ENCODE measurements at places on chromosomes 3 and 15.
A peak's percentile ranks its signal among the peaks of the same experiment; 100 is the strongest.

GRCh38 chr15:68440136-68440535 lies 8.2 kb upstream of the ITGA11 start:
- DNase-seq = no peak

- no peak for DNase-seq
These were observed 58.8 kb downstream of the SMARCC1 start for GRCh38 chr3:47722859-47723258.

DNA sequence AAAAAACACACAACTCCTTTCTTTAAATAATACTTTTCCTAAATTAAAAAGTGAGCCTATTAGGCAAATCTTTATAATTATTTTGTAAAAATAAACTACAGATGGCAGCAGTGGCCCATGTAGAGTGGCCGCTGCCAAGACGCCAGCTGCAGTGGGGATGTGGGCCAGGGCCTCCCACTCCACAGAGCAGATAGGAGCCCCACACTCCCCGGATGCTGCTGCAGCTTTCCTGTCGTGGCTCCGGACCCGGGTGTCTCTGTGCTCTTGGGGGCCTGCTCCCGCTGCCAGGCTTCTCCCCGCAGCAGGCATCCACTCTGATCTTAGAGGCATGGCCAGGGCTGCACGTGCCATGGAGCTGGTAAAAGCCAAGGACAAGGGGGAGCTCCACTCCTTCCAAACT lies 67.5 kb downstream of the PROS1 start:
- DNase-seq = no peak

- DNase-seq = no peak
These were observed 7.3 kb downstream of the SHOX2 start for GRCh38 chr3:158098834-158099424.

DNA sequence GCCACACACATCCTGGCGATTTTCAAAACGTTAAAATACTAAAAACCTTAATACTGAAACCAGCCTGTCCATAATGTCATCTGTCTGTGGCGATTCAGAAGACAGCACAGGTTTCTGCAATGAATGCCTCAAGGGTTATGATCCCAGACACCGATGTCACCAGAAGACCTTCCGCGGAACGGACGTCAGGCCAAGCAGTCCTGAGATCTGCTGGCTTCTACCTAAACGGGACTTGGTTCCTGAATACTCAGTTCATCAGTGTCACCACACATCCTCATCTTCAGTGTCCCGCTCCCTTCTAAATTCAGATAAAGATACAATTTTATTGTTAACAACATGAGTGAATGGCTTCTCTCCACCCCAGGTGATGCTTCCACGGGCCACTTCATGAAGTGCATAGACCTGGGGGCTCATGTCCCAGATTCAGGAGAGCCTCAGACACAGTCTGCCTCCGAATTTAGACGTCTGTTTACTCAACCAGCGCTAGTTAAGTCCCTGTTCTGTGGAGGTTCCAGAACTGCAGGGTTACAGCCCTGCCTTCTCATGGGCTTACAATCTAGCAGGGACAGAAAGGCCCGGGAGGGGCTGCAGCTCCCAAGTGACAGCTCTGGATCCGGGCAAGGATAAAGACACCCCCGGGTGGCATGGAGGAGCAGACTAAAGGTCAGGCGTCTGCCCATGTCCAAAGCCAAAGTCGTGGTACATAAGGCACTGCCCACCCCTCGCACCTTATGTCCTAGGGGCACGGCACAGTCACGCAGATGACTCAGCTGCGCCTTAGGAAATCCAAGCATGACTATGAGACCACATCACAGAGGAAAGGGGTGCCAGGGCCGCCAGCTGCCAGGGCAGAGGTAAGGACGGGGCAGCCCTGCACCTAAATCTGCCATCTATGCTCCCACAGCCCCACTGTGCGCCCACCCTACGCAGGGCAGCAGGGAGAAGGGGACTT lies 75.9 kb downstream of the VGLL4 start:
- DNase-seq = no peak

DNA sequence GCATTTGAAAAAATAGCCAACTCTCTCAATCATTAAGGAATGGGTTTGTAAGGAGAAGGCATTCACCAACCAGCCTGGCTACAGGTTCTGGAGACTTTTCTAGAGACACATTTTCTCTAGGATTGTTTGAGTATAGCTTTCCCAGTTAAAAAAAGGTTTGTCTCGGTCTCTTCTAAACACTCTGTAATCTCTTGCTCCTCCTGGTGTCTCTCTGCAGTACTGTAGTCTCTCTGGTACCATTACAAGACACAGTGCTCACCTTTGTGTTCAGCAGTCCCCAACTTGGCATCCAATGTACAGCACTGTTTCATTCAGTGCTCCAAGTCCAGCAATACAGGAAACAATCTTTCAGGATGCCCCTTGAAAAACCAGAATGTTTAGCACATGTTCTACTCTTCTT lies 534.4 kb downstream of the ZNF385D start:
- DNase-seq = no peak

- no peak for DNase-seq
These were observed at the start of gene ZKSCAN7 for GRCh38 chr3:44554626-44555592. ZKSCAN7 (plus strand) TSS chr3:44555193; CDS start chr3:44557048, 1,855 bp downstream.

DNA sequence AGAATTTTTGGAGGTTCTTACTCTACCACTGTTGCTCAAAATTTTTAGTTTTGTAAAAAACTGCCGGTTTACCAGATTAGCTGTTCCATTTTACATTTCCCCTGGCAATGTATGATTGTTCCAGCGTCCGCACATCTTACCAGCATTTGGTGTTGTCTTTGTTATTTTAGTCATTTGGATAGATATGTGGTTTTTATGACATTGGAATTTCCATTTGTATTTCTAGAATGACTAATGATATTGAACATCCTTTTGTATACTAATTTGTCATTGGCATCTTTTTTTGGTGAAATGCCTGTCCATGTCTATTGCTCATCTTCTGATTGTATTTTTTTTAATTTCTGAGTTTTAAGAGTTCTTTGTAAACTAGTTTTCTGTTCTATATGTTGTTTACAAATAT lies 28.5 kb downstream of the LRRC28 start:
- no peak for DNase-seq

- DNase-seq = no peak
These were observed 8.6 kb downstream of the CLEC3B start for GRCh38 chr3:45034612-45035252.

- DNase-seq = no peak
These were observed 97.8 kb downstream of the LARS2 start for GRCh38 chr3:45486136-45486535.

- DNase-seq = no peak
These were observed 45.0 kb downstream of the ZNF860 start for GRCh38 chr3:32026593-32026992.

DNA sequence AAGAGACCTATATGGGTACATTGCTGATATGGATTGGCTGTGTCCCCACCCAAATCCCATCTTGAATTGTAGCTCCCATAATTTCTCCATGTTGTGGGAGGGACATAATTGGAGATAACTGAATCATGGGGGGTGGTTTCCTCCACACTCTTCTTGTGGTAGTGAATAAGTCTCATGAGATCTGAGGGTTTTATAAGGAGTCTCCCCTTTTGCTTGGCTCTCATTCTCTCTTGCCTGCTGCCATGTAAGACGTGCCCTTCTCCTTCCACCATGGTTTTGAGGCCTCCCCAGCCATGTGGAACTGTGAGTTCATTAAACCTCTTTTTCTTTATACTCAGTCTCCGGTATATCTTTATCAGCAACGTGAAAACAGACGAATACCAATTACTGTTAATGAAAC lies 5.0 kb upstream of the ARRDC4 start:
- DNase-seq = no peak

DNA sequence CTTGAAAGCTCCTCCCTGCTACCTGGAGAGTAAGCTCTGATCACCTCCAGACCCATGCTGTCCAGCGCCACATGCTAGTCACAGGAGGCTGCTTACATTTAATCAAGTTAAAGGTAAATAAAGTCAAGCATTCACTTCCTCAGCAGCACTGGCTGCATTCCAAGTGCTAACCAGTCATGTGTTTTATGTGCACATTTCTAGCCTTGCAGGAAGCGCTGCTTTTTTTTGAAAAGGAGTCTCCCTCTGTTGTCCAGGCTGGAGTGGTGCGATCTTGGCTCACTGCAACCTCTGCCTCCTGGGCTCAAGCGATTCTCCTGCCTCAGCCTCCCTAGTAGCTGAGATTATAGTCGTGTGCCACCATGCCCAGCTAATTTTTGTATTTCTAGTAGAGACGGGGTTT lies 279.2 kb downstream of the GABRG3 start:
- peak; percentile 4 for DNase-seq

DNA sequence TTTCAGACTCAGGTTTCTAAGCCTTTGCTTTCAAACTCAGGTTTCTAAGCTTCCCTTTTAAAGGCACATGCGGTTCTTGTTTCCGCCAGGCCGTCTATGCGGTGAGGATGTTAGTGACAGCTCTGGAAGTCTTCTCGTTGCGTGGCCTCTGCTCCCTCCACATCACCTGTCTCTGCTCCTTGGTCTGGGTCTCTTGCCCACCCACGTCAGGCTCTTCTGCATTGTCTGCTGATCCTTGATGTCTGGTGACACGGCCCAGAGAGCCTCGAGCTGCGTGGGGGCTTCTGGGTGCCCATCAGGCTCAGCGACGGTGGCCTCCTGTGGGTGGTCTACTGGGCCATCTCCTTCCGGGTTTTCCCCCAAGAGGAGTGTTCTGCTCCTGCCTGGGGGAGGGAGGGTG lies 30.5 kb downstream of the KLF13 start:
- DNase-seq = no peak

GRCh38 chr15:59200560-59200959 lies 6.1 kb upstream of the LDHAL6B start:
- no peak for DNase-seq

DNA sequence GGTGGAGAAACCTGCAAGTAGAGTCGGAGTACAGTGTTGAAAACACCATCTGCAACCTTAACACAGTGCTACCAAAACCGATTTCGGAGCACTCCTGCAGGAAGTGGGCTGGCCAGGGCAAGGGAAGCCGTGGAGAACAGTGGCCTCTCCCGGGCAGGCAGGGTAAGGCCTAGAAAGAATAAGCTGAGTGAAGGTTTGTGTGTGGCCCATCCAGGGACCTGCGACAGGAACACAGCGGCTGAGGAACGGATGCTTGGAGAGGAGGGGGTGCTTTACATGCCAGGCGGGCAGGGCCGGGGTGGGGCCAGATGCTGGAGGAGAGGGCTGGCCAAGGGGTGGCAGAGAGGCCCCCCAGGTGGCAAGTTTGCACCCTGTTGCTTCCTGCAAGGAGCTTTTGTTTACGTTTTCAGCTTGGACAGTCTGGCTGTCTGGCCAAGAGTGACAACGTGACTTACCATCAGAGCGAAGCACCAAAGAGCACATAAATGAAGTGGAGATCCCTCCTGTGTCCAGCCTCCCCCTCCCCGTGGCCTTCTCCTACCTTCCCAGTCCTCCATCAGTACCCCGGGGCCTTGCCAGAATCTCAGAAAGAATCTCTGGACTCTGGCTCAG lies 156.5 kb downstream of the PGPEP1L start:
- peak; percentile 58 for DNase-seq

DNA sequence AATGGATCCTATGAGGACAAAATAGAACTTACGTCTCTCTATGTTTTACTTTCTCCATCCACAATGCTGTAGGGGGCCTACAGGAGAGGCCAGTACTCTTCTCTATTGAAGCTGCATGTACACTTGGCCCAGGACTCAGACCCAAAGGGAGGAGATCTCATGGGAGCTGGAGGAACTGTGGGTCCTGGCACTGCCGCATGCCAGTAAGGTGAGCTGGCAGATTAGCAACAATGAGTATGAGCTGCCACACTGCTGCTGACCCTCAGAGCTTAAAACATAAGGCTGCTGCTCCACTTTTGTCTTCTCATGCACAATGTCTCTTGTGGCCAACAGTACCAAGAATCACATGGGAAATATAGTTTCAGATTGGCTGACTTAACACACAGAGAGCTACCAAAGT lies 57.8 kb upstream of the TBC1D5 start:
- DNase-seq = no peak

- no peak for DNase-seq
These were observed 229.3 kb upstream of the UBE2E1 start for GRCh38 chr3:23576379-23576959.

- DNase-seq = no peak
These were observed 246.3 kb upstream of the UMPS start for GRCh38 chr3:124483915-124484470.

- no peak for DNase-seq
These were observed 28.5 kb downstream of the TRIM42 start for GRCh38 chr3:140706360-140706759.

- no peak for DNase-seq
These were observed 13.4 kb downstream of the CIDEC start for GRCh38 chr3:9866639-9867038.

DNA sequence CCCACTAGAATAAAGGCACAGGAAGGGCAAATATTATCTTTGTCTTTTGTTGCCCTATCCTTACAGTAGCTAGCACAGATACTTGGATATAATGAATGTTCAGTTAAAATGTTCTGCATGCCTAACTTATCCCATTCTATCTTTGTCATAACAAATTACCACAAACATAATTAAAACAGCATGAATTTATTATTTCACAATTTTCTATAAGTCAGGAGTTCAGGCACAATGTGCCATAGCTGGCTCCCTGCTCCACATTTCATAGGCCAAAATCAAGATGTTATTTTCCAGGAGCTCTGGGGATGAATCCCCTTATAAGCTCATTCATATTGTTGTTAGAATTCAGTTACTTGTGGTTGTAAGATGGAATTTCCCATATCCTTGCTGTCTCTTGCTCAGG lies 975.5 kb downstream of the IGSF11 start:
- no peak for DNase-seq

DNA sequence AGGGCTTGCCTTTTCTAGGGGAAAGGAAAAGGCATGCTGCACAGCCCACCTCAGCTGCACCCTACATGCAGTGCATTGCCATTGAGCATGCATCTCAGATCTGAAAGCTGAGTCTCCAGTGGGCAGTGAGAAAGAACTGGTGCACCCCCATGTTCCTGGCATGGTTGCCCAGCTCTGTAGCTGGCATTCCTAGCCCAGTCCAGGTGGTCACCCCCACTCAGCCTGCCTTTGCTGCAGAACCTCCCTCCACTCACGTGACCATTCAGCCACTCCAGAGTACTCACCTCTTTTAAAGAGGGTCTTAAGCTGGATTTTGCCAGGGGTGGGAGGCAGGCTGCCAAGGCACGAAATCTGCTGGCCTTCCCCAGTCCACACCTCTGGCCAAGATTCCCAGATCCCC lies 208.6 kb upstream of the TOPAZ1 start:
- no peak for DNase-seq

DNA sequence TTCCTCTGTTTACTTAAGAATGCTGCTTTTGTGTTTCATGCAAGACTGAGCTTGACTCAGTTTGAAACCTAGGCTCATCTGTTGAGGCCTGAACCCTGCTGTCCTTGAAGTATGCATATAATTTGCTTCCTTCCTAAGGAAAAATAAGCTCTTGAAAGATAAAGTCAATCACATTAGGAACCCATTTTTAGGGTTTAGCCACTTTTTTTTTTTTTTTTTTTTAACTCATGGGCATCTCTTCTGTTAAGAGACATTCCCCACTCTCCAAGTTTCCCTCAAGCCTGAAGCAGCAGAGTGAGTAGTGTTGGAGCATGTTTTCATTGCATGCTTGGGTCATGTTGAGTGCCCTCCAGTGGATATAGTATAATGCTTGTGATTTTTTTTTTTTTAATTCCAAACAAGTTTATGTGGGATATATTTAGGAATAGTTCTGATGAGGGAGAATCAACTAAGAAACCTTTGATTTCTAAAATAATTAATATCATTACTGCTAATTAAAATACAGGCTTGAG lies 3.6 kb downstream of the CTNNB1 start:
- DNase-seq = peak; percentile 5

- no peak for DNase-seq
These were observed 10.7 kb downstream of the BMF start for GRCh38 chr15:40097968-40098476.

GRCh38 chr3:4899710-4900109 lies 79.5 kb upstream of the BHLHE40 start:
- no peak for DNase-seq
